ENCODE measurements at places on chromosomes 5 and 9.

- H3K27ac ChIP-seq, result no peak overlapping the region
- H3K27me3 ChIP-seq, result no peaks in the 10 kb centered on the region
- H3K4me3 ChIP-seq, result peak overlapping the region; percentile 84
- peaks cover 29% of the 10 kb centered on the region for H3K4me1 ChIP-seq
- DNase-seq, result no peak
Measured at GRCh38 chr5:134223406-134224248, 2.2 kb downstream of the PPP2CA start.

- peaks cover 9% of the 10 kb centered on the region for H3K4me1 ChIP-seq
- no peak overlapping the region for H3K27ac ChIP-seq
- DNase-seq, result no peak
- peaks cover 2% of the 10 kb centered on the region for H3K36me3 ChIP-seq
Measured at GRCh38 chr5:37198842-37199241, 50.3 kb downstream of the CPLANE1 start.

DNA sequence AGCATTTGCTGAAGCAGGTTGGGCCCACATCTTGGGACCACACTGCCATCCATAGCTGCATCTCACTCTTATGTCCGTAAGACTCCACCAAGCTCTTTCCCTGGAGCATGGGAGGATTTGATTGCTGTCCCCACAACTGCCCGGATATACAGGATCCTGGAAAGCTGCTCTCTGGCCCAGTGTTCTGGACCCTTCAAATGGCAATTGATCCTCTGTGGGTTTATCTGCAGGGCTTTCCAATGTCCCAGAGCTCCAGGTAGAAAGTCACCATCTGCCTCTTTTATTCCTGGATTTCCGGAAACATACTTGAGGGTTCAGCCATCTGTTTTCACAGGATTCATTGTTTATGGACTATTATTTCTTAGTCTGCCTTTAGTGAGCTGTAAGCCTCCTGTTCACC, 214.6 kb downstream of the SREK1 start:
- no peaks in the 10 kb centered on the region for H3K4me1 ChIP-seq
- H3K4me3 ChIP-seq, result no peak overlapping the region
- DNase-seq, result no peak
- no peaks in the 10 kb centered on the region for H3K36me3 ChIP-seq
- H3K27ac ChIP-seq, result no peak overlapping the region

DNA sequence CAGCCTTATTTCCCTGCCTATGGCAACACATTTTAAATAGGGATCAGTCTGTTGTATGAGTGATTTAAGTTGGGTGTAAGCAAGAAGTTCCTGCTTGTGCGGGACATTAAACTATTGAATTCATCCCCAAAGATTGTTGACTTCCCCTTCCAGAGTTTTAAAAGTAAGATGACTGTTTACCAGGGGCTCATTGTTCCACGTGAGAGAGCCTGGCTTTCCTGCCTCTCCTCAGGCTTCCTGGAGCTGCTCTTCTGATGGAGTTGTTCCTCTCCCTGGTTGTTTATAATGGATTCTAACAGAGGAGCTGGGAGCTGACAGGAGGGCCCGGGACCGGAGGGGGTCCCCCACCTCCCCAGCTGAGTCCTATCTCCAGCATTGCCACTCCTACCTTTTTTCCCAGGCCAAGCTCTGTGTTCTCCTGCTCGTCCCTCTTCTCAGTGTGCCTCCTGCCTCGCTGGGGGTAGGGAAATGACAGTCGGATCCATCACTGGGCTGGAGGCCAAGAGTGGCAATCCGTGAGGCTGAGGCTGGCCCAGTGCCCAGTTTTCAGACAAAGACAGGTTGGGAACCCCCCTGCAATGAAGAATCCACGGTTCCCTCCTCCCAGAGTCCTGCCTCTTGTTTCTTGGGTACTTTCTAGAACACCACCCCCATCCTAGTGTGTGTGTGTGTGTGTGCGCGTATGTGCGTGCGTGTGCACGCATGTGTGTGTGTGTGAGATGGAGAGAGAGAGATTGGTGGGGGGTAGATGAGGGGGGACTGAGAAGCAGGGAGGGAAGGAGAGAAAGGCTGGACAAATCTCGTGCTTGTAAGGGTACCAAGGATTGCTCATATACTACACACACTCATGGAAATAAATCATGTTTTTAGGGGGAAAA, 123.7 kb upstream of the NFIB start:
- no peaks in the 10 kb centered on the region for H3K27me3 ChIP-seq
- H3K36me3 ChIP-seq, result no peaks in the 10 kb centered on the region
- DNase-seq, result peak; percentile 81
- H3K4me1 ChIP-seq, result peaks cover 31% of the 10 kb centered on the region
- H3K4me3 ChIP-seq, result no peak overlapping the region

GRCh38 chr5:107469485-107470294, 201.0 kb downstream of the EFNA5 start:
- no peaks in the 10 kb centered on the region for H3K36me3 ChIP-seq
- peaks cover 61% of the 10 kb centered on the region for H3K4me1 ChIP-seq

DNA sequence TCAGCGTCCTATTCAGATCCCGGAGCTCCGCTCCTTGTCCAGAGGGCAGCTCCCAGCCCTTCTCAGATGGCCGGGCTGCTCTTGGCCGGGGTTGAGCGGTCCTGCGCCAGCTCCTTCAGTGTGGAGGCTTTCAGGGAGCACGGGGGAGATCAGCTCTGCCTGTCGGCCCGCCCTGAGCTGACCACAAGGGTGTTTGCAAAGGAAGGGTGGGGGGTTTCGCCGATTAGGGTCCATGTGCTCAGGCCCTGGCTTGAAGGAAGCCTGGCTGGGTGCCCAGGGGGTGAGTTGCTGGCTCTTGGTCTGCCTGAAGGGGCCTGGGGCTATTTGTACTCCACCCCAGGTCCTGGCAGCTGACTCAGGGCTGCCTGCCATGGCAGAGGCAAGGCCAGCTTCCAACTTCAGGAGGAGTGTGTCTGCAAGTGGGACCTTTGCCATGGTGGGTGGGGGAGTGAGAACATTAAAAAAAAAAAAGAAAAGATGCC, 250.1 kb upstream of the KLF4 start:
- no peaks in the 10 kb centered on the region for H3K4me1 ChIP-seq
- no peaks in the 10 kb centered on the region for H3K27me3 ChIP-seq
- no peaks in the 10 kb centered on the region for H3K36me3 ChIP-seq
- H3K27ac ChIP-seq, result no peak overlapping the region
- H3K4me3 ChIP-seq, result no peak overlapping the region

DNA sequence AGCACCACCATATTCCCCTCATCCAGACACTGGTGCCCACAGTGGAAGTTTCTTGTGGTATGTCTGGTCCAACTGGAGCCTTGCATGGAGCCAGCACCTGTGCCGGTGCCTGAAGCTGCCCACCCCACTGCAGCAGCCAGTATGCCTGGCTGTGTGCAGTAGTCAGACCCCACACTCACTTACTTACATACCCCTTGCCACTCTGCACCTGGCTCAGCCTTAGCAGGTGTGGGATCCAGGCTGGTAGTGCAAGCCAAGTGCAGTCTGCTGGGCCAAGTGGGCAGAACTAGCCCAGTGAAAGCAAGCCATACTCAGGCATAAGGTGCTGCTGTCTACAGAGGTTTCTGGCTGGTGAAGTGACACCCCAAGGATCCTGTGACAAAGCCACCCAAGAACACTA, 871.4 kb upstream of the C9orf72 start:
- no peak overlapping the region for H3K4me3 ChIP-seq
- H3K36me3 ChIP-seq, result no peaks in the 10 kb centered on the region
- H3K27ac ChIP-seq, result no peak overlapping the region
- no peak for DNase-seq
- H3K4me1 ChIP-seq, result no peaks in the 10 kb centered on the region
- H3K27me3 ChIP-seq, result no peaks in the 10 kb centered on the region

DNA sequence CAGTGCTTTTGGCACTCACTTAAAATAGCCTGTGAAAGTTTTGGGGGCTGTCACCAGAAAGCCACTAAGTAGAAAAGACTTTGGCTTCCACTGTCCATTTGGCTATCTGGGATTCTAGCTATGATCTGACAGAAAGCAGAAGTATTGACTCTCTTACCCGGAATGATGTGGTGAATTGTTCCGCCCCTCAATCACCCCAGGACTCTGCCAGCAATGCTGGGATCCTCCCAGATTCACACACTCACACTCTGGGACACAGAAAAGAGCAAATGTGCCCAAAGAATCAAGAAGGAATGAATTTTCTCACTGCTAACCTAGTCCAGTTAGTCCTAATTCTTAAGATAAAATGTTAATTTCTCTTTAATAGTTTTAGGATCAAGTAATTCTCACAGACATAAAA, 576.9 kb downstream of the BNC2 start:
- H3K27ac ChIP-seq, result no peak overlapping the region
- DNase-seq, result no peak
- no peak overlapping the region for H3K4me3 ChIP-seq
- no peaks in the 10 kb centered on the region for H3K36me3 ChIP-seq

DNA sequence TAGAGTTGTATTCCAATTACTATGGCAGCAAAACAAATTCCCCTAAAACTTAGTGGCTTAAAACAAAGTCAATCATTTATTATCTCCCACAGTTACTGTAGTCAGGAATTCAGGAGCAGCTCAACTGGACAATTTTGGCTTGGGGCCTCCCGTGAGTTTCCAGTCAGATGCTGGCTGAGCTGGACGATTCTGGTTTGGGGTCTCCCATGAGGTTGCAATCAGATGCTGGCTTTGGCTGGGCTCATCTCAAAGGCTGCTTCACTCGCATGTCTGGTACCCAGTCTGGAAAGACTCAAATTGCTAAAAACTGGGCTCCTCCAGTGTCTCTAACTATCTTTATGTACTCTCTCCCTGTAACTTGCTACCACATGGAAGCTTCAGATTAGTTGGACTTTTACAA, 130.1 kb downstream of the C5orf15 start:
- H3K4me1 ChIP-seq, result no peaks in the 10 kb centered on the region
- no peak overlapping the region for H3K27ac ChIP-seq
- H3K4me3 ChIP-seq, result no peak overlapping the region

DNA sequence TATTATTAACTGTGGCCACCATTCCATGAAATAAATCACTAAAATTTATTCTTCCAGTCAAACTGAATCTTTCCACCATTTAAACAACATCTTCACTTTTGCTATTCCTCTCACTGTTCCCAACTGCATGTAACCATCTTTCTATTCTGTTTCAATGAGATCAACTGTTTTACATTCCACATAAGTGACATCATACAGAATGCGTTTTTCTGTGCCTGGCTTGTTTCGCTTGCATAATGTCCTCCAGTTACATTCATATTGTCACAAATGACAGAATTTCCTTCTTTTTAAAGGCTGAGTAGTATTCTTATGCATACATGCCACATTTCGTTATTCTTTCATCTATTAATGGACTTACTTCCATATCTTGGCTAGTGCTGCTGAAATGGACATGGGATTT, 738.2 kb downstream of the SEMA5A start:
- no peaks in the 10 kb centered on the region for H3K36me3 ChIP-seq
- H3K27me3 ChIP-seq, result no peaks in the 10 kb centered on the region
- no peak overlapping the region for H3K4me3 ChIP-seq
- no peak overlapping the region for H3K27ac ChIP-seq
- H3K4me1 ChIP-seq, result no peaks in the 10 kb centered on the region

DNA sequence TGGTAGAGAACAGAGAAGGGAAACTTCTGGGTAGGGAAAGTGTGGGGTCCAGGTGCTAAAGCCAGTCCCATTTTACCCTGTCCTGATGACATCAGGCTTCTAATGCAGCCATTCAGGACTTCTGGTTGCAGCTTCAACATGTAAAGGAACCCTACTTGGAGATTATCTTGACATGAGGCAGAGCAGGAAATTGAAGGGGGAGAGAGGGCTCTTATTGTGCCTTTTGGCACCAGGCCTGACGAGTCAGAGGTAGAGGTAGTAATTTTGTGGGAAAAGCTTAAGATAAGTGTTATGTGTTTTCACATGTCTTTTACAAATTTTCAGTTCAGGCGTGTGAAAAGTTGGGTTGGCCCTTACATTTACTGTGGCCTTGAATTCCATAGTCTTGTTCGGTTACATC, 102.4 kb upstream of the APC start:
- no peaks in the 10 kb centered on the region for H3K36me3 ChIP-seq
- H3K27me3 ChIP-seq, result no peaks in the 10 kb centered on the region
- no peak overlapping the region for H3K4me3 ChIP-seq

DNA sequence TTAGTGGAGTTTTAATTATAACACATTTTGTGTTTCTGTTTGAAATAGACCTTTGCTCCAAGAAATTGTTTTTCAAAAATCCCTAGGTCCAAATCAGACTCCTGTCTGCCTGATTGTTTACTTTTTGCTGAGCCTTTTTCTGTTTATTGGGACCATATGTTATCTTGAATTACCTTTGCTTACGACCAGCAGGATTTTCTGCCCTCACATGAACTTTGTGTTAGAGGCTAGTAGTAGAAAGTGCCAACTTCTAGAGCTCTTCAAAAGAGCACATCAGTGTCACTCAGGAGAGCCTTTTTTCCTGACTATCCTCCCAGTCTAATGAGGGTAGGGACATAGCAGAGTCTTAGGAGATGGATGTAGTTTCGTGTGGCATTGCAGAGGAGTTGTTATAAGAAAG, 10.2 kb downstream of the RECK start:
- H3K27me3 ChIP-seq, result no peaks in the 10 kb centered on the region
- no peak overlapping the region for H3K27ac ChIP-seq
- H3K4me3 ChIP-seq, result no peak overlapping the region
- peaks cover 3% of the 10 kb centered on the region for H3K4me1 ChIP-seq
- DNase-seq, result no peak

DNA sequence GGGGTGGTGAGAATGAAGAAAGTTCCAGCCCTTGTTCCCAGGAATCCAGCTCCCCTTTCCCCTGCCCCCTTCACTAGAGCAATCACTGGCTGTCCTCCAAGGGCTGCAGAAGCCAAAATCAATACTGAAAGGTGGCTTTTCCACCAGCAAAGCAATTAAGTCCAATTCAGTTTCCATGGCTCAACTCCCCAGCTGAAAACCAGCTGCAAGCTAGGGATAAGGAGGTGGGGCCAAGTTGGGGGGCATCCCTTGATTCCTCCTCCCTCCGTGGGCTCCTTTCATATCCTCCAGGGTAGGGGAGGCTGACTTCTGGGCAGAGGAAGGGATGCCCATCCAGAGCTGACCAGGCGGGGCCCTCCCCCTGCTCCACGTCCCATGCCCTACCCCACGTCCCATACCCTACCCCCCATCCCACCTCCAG, 22.7 kb downstream of the CAMK2A start:
- H3K36me3 ChIP-seq, result no peaks in the 10 kb centered on the region
- H3K4me3 ChIP-seq, result no peak overlapping the region
- no peaks in the 10 kb centered on the region for H3K4me1 ChIP-seq
- peaks cover 3% of the 10 kb centered on the region for H3K27me3 ChIP-seq

DNA sequence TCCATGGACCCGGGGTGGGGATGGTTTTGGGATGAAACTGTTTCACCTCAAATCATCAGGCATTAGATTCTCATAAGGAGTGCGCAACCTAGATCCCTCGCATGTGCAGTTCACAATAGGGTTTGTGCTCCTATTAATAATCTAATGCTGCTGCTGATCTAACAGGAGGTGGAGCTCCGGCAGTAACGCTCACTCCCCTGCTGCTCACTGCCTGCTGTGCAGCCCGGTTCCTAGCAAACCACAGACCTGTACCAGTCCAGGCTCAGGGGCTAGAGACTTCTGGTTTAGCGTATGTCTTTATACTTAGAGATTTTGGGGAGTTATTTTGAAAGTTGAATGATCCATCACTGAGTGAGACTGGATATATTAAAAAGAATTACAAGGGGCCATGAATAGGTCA, 50.2 kb downstream of the RICTOR start:
- no peak overlapping the region for H3K27ac ChIP-seq
- no peak overlapping the region for H3K4me3 ChIP-seq
- H3K4me1 ChIP-seq, result no peaks in the 10 kb centered on the region
- no peaks in the 10 kb centered on the region for H3K27me3 ChIP-seq
- no peak for DNase-seq
